Fibroblast of the aortic adventitia (primary cell): ENCODE measurements at places on chromosomes 5 and 9.

DNA sequence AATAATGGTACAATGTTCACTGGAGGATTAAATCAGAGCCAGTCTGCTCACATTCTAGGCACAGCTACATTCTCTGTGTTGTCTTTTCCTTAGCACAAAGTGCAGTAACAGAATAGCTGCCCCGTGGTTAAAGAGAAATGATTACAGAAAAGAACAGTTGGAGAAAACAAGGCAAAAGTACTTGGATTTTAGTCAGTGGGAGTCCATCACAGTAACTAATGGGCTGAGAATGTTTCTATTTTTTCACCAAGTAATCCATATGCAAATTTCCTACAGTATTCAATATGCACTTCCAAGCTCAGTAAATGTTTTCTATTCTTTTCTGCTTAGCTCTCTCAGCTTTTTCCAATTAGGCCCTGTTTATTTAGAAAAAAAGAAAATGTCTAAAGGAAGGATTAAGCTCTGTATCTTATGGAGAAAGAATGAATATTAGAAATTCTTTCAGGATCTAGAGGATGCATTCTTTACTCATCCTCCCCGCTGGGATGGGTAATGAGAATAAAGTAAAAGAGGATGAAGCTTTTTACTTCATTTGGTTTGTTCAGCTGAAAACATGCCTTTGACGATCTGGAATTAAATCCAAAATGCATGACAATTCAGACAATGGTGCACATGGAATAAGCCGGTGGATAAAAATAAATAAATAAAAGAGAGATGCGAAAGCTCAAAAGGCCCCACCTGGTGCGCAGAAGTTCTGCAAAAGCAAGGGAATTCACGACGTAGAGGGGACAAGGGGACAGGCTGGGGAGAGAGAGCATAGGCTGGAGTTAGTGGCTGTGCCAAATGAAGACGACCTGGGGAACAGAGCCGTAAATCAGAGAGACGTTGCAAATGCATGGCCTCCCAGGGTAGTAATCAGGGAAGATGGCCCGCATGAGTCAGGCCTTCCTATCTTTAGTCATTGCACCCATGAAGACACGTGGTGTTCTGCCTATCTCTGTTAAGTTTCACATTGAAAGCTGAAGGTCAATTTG lies 345.2 kb downstream of the GLIS3 start:
- DNase-seq, result no peak

DNA sequence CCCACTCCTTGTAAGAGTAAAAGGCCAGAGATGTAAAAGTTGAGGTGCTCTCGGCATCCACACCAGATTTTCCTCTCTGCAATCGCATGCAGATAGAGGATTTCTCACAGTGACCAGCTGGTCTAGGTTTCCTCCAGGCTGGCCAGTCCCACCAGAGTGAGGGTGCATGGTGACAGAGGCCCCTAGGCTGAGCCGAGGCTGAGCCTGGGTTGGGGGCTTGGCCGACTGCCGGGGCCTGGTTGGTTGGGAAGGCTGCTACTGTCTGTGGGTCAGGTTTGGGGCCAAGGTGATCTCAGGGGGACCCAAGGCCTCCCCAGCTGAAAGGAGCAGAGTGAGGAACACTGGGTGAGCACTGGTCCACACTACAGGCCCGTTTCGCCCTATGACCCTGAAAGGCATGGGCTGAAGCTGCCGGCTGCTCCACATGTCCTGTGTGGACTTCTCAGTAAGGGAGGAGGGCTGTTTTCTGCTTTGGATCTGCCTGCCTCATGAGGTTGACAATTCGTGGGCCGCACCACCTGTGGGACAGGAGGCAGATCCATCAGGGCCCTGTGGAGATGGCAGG lies 400.8 kb upstream of the IRX4 start:
- DNase-seq, result no peak

- peak; percentile 27 for DNase-seq
Observed at GRCh38 chr9:93575796-93576257, 557 bp upstream of the PHF2 start.

DNA sequence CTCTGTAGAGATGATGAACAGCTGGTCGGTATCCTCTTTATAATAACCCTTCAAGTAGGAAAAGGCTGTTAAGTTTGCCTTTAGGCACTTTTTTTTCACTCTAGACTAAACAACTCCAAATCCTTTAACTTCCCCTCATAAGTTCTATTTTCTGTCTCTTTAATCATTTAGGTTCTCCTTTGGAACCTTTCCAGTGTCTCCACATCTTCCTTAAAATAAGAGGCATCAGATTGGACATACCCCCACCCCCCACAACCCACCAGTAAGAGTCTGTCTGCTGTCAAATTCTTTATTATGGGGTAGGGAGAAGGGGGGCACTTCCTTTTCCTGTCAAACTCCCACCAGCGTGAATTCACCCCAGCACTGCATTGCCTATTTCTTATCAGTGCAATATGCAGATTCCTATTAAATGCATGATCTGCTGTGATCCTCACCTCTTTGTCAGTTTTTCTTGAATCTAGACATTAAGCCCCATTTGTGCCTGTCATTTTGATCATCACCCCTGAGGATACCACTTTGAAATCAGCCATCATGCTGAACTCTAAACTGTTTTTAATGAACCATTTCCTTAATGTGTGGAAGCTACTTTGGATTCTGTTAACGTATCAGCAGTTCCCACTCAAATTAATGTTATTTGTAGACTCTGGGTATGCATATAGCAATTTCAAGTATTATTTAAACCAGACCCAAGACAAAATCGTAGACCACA lies 212.2 kb downstream of the PDZD2 start:
- no peak for DNase-seq

DNA sequence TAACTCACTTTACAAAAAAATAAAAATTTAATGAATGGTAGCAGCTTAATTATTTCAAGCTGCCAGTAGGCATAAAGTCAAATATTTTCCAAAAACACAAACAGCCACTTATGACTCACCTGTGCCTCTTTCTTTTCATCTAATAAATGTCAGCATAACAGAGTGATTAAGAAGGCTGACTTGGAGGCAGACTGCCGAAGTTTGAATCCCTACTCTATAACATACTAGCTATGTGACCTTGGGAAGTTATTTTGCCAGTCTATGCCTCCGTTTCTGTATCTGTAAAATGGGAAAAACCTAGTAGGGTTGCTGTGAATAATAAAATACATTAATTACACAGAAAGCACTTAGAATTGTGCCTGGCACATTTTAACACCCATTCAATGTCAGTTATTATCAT lies 33.8 kb downstream of the FANCC start:
- DNase-seq, result no peak

GRCh38 chr9:122498883-122499288 lies 11.7 kb upstream of the OR1J2 start:
- DNase-seq, result peak; percentile 58

- DNase-seq, result peak; percentile 10
Observed at GRCh38 chr5:157602505-157602904, 26.9 kb upstream of the ADAM19 start.

GRCh38 chr5:127705120-127705892 lies 2.1 kb downstream of the CCDC192 start:
- peak; percentile 90 for DNase-seq

- DNase-seq, result no peak
Observed at GRCh38 chr5:154470947-154471870, 6.8 kb downstream of the HAND1 start.

- no peak for DNase-seq
Observed at GRCh38 chr5:172743112-172743959, 27.7 kb downstream of the DUSP1 start.

DNA sequence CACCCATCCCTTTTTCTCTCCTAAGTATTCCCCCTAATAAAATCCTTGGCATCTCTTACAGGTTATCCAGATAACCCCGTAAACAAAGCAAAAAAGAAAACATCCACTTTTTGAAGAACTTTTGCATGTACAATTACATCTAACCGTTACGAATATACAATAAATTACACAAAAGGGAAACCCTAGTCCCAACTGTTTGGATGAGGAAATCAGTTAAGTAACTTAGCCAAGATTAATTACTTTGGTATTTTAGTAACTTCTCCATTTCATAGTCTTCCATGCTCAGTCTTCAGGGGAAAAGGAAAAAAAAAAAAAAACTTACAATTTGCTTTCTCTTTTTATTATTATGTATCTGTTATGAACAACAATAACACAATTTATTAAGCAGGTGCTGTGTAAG lies 212.9 kb downstream of the ACTL7B start:
- no peak for DNase-seq

DNA sequence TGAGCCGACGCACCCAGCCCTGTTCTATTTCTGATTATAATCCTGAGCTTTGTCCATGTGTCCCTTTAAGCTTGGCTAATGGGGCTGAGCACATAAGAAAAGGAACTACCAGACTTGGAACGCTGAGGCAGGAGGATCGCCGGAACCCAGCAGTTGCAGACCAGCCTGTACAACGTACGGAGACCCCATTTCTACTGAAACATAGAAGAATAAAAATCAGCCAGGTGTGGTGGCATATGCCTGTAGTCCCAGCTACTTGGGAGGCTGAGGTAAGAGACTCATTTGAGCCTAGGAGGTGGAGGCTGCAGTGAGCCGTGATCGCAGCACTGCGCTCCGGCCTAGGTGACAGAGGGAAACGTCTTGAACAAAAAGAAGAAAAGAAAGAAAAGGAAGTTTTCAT lies 22.3 kb downstream of the TRIM7 start:
- DNase-seq, result no peak

DNA sequence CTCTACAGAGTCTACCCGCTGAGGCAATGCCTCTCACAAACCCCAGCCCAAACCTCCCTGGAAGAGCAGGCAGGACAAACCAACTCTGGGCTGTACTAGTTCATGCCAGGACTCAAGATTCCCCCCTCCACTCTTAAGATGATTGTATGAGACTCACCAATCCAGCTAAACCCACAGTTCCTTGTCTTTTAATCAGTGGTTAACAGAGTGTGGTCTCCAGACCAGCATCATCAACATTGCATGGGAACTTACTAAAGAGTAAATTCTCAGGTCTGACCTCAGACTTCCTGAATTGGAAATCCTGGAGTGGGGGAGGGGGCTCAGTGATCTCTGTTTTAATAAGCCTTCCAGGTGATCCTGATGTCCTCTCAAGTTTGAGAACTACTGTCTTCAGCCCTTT lies 240.9 kb downstream of the GAS1 start:
- DNase-seq, result peak; percentile 52

DNA sequence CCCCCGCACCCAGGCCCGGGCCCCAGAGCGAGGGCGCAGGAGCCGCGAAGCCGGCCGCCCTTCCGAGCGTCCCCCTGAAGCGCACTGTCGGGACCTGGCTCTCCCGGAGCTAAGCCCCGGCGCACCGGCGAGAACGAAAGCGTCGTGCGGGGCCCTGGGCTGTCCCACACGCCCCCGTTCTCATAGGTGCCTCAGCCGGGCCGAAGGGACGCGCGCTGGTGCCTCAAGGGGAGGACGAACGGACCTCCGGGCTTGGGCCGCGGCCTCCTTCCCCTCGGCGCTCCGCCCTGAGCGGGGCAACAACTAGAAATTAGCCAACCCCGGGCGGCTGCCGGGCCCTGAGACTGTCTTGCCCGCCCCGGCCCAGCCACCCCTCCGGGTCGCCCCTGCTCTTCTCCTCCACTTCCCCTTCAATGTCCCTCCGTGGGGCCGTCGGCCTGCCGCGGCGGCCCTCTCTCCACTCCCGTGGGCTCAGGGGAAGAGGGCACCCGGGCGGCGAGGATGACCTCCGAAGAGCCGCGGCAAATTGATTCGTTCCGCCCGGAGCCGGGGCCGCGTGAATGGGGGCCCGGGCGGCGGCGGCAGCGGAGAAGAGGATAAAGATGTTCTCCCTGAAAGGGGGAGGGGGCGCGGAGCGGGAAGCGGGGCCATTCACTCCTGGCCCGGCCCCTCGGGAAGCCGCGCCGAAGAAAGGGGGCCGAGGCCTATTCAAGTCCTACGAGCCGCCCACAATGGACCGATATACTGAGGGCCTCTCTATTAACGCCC lies 3.5 kb upstream of the PRDM12 start:
- no peak for DNase-seq

GRCh38 chr9:110064803-110065202 lies 143.2 kb downstream of the C9orf152 start:
- DNase-seq, result no peak

DNA sequence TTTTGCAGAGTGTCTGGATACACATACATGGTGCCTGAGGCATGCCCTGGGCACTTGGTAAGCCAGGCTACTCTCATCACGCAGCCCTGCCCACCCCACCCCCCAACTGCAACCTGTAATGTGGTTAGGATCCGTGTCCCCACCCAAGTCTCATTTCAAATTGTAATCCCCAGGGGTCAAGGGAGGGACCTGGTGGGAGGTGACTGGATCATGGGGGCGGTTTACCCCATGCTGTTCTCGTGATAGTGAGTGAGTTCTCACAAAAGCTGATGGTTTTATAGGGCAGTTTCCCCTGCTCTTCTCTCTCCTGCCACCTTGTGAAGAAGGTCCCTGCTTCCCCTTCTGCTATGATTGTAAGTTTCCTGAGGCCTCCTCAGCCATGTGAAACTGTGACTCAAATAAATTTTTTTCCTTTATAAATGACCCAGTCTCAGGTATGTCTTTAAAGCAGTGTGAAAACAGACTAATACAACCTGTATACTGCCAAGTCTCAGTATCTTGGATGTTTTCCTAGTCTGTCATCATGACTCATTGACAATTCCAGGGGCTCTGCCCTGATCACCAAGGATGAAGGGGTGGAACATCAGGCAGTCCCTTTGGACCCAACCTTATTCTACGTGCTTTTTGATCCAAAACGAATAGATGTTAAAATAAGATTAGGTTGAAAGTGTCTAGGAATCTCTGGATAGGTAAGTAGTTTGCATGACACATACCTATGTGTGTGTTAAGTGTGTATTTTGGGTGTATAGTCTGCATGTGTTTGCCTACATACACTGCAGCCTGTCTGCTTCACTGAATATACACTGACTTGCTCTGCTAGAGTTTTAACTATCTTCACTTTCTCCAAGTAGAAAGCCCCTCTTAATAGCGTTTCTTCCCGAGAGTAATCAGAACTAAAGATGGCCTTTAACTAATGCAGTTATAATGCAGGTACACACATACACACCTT lies 293.8 kb downstream of the SLIT3 start:
- DNase-seq, result peak; percentile 73

DNA sequence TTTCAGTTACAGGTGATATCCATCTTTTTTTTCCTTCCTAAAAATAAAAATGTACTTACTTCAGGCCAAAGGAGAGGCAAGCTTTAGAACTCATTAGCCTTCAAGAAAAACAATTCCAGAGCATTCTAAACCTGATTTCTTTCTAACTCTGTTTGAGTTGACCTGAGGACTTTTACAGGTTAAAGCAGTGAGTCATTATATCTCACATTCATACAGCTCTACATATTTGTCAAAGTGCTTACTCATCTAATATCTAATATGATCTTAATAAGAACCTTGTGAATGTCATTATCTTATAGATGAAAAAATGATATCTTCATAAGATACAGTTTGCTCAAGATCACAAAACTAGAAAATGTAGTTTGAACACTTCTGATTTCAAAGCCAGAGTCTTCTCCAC lies 149.2 kb upstream of the CDKN2B start:
- no peak for DNase-seq
